ENCODE measurements at places on chromosomes 5 and 9.

GRCh38 chr5:35776757-35777156, 79.9 kb upstream of the IL7R start:
- no peak for DNase-seq

GRCh38 chr5:110663525-110663924, 62.9 kb downstream of the TMEM232 start:
- no peak for DNase-seq

DNA sequence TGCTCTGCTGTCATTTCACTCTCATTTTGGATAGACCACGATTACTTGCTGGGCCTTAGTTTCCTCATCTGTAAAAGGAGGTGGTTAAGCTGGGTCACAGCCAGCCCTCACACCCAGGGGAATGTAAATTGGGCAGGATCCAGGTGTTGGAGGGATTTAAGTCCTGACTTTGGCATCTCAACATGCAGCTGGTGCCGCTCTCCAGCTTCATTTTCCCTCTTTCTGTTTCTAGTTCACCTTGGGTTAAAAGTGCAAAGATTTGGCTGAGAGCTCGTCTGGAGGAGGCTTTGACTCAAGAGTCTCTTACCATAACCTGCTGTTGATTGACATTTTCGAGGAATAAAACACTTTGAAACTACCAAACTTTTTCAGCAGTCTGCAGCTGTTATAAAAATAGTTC, 144.3 kb upstream of the DHFR start:
- DNase-seq: no peak

- DNase-seq: no peak
Observed at GRCh38 chr5:73282923-73283322, 109.9 kb downstream of the TMEM174 start.

- DNase-seq: no peak
Observed at GRCh38 chr9:131798246-131798645, 58.4 kb upstream of the RAPGEF1 start.

DNA sequence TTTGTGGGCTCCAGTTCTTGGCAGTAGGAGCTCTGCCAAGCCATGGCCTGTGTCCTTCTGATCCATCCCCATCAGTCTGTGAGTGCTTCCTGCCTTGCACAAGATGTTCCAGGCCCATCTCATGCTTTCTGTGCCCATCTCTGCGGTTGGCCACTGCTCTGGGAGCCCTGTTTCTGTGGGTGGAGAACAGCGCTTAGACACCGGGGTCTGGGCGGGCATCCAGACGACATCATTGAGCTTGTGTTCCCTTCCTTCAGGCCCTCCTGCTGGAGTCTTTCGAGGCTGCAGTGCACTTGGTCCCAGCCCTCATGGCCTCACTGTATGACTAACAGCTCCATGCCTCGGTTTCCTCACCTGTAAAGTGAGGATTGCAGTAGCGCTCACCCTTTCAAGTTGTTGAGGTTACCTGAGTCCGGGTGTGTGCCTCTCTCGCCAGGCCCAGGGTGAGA, 14.9 kb upstream of the CARD19 start:
- no peak for DNase-seq

DNA sequence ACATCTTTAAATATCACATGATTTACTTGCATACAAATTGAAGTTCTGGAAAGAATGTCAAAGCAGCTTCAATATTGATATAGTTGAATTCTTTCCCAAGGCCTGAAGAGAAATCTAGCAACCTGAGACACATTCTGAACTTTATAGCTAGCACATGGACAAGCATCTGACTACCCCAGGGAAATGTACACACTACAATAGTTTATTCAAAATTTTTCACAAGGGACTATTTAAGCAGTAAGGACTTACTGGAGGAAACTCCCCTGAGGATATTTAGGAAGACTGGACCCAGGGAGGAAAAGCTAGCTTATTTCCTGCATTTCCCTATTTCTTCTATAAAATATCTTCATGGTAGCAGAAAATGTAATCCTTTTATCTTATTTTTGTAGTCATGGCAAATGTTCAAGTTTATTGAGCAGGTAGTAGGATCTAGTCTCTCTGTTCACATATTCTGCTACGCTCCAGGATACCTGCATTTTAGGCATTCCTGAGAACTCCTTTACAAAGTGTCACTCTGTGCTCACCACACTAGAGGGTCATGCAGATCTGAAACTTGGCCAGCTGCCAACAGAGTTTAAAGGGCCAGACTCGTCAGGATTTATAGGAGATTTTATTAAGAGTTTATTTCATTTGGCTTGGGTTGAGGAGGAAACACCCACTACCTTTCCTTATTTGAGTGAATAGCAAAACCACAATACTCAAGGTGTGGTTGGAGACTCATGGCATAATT, 348.4 kb upstream of the FTMT start:
- DNase-seq: no peak

DNA sequence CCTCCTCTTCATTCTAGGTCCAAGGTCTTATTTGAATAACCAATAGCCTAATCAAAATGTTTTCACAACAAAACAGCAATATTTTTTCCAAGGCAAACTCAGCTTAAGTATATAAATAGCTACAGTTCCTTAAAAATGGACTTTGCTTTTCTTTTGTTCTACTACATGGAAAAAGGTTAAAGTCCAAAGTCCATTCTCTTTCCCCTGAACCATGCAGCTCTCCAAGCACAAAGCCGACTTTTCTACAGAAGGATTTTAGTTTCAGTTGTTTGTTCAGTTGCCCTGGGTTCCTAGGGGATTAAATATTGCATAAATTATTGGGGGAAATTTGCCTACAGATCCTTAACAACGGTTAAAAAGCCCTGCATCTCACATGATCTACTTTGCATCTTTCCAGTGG, 677.0 kb upstream of the KLF4 start:
- DNase-seq: no peak
